ENCODE measurements at places on chromosomes 7 and 10.

DNA sequence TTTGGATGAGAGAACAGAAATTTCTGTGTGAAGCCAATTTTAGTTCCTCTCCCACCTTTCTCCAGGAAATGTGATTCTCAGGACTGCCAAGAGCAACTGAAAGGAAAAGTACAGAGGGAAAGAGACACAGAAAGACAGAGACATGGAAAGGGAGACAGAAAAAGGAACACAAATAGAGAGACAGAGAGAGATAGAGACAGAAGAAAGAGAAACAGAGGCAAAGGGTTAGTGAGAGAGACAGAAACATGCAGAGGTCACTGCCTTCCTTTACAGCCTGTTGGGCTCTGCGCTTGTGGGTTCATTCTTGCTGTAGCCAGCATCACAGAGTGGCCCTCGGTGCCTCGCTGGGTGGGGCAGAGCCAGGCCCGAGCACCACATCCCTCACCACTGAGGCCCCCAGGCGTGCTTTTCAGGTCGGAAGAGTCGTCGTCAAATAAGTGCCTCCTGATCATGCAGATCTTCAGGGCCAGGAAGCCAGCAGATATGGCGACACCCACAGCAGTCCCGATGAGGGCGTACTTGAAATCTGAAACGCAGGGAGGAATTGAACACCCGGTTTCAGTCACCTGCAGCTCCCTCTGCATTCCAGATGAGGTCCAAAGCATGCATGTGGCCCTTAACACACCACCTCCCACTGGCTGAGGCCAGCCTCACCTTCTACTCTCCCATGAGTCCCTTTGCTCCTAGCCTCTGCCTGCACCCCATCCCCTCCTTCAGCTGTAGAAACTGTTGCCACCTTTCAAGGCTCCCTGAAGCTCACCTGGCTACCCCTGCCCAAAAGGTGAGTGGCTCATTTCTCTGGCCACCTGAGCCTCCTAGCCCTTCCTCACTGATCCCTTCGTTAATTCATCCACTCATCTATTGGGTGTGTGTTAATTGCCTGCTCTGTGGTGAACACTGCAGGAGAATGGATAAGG is 21.4 kb downstream of the TMEM273 start:
- DNase-seq = no peak

- no peak for DNase-seq
These were observed 267 bp downstream of the CALCR start for GRCh38 chr7:93574269-93574645.

GRCh38 chr7:128744366-128744905 is 5.3 kb downstream of the CALU start:
- no peak for DNase-seq

GRCh38 chr7:50138101-50138500 is 45.1 kb upstream of the ZPBP start:
- no peak for DNase-seq

- no peak for DNase-seq
These were observed 29.4 kb downstream of the WDR86 start for GRCh38 chr7:151380199-151381097.

DNA sequence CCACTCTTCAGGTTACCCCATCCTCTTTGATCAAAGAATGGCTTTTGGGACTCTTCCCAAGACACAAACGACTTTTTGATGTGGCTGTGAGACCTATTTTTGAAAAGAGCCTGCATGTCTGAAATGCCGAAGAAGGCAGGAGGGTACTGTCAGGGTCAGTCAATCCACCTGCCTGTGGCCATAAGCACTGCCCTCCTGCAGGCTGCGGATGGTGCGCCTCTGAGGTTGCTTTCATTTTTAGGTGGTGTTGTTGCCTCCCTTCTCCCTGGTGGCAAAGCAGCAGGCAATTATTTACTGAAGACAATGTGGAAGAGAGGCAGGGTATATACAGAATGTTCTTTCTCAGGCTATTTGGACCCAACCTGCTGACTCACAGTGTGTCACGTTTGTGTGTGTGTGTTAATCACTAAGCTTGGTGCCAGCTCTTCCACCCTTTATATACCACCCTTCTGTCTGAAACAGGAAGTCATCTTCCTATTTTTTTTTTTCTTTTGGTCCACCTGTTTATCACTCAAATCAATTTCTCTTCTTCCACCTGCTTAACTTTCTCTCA is 1421.2 kb upstream of the CELF2 start:
- DNase-seq = no peak
